DMS79 (cell line): ENCODE measurements at places on chromosomes 7 and 10.

DNA sequence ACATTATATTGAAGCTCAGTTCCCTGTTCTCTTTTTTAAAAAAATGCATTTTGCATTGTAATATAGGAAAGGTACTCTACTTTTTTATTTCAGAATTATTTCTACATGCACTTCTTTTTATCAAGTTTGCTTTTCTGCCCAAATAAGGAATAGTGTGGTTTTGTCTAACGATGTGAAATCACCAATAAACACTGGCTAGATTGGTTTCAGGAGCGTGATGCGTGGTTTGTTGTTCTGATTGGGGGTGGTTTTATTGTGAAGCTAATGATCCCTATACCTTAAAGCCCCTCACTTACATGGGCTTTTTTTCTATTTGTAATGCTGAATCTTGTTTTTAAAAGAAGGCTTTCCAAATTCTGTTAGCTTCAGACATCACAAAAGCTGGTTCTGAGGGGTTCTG is 17.6 kb downstream of the ENTPD7 start:
- no peak for DNase-seq

DNA sequence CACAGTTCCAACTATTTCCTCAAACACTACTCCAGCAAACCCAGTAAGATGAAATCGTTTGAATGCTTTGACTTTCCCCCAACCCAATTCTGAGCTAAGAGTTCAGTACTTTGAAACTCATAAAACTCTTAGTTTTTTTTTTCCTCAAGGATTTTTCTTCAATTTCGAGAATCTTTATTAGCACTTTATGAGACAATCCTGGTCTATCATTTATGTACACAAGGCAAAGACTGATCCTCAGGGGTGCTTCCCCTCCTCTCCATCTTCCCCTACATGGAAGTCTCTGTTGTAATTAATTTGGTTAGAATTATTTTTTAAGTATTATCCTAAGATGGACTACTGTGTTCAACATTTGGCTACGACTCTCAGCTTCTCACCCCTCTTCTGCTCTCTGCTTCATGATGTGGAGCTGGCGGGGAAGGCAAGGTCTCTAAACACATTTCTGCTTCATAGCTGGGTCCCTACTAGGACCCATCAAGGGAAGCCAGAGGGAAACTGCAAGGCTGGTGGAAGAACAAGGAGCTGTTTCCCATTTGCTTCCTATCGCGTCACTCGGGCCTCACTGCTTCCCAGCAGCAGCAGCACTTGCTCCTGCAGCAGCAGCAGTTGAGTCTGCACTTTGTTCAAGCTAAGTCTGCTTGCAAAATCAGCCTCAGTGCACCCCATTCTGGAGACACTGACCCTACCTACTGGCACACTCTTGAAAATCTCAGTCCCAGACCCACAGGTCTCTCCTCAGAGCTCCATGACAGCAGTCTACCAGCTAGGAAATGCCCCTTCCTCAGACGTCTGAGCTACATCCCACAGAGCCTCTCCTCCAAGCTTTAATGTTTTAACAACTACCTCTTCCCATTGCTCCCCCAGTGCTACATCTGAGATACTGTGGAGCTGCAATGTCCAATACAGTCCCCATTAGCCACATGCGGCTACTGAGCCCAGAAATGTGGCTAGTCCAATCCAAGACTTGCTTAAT is 90.0 kb downstream of the CHCHD3 start:
- no peak for DNase-seq

GRCh38 chr10:11009471-11010308 is 8.0 kb upstream of the CELF2 start:
- DNase-seq: no peak

DNA sequence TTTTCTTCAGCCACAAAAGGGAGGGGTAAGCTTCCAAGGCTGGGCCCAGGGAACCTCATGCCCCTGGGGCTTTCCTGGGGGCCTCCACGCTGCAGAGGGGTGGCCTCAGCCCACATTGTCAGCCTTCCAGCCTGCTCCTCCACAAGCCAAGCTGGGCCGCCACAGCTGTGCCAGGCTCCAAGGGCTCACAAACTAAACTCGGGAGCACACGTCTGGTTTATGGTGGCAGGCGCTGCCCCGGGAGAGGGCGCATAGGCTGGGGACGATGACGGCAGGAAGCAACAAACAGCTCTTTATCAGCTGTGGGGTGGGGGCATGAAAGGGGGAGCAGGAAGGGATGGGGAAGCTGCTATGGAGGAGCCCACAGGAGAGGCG is 6.3 kb upstream of the CDH23 start:
- DNase-seq: no peak

DNA sequence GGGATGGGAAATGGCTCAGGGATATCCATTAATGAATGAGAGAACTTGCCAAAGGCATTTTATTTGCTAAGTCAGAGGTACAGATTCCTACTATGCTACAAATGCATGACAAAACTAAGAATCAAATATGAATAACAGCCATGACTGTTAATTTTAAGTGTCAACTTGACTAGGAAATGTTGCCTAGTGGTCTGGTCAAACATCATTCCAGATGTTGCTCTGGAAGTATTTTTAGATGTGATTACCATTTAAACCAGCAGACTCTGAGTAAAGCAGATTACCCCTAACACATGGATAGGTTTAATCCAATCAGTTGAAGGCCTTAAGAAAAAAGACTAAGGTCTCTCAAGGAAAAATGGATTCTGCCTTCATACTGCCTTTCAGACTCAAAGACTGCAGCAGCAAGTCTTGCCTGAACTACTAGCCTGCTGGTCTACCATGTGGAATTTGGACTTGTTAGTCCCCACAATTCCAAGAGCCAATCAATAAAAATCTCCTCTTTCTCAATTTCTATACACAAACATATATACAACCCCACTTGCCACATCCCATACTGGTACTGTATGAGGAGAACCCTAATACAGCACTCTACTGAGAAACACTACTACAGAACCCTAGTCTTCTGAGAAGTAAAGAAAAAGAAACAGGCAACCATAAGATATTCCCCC is 119.1 kb downstream of the NRBF2 start:
- DNase-seq: no peak

GRCh38 chr10:98425511-98426352 is 10.8 kb upstream of the PYROXD2 start:
- DNase-seq: no peak

DNA sequence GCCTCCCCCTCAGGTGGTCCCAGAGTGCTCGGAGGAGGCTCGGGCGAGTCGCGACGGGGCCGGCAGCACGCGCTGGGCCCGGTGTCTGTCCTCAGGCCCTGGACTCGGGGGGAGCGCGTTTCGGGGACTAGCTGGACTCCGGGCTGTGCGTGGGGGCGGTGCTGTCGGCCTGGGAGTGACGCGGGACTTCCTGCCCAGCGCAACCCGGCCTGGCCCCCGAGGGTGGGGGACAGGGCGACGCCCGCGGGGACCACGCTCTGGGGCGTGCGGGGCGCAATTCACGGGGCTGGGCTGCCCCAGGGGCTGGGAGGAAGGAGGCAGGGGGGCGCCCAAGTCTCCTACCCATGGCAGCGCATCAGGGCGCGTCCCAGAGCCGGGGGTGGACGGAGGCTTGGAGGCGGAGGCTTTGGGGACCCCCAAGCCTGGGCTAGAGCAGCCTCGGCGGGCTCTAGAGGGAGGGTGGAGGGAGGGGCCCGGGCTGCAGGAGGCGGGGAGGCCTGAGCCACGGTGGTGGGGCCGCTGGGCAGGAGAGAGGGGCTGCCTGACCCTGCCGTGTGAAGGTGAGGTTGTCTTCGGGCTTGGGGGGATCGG is 2.3 kb upstream of the VENTX start:
- no peak for DNase-seq

DNA sequence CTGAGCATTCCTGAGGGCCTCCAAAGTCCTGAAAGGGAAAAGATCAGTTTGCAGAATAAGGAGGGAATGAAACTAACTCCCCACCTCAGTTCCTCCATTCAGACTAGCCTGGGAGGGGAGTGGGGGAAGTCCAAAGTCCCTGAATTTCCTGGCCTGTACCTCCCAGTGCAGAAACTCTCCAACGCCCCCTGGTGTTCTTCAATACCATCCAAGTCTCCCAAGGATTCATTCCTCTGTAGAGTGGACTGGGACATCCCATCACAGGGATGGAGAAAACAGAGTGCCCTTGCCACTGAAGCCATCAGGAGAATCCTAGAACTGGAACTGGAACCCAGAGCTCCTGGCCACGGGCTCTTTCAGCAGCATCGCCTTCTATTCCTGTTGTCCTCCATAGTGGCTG is 1.6 kb upstream of the COL13A1 start:
- no peak for DNase-seq

DNA sequence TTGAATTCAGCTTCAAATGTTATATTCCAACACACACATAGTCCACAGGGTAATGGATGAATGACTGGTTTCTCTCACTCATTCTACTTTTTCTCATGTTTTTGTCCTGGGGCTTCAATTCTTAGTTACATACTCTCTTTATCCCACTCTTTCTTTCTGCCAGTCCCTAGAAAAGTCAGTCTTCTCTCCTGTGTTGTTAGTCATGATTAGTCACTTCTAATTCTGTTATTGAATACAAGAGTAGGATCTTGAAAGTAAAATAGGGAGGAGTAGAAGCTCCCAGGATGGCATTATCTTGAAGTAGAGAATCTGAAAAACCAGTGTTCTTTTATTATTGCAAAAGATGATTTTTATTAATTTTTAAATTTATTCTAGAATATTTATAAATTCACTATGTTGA is 45.5 kb upstream of the CALCR start:
- no peak for DNase-seq

DNA sequence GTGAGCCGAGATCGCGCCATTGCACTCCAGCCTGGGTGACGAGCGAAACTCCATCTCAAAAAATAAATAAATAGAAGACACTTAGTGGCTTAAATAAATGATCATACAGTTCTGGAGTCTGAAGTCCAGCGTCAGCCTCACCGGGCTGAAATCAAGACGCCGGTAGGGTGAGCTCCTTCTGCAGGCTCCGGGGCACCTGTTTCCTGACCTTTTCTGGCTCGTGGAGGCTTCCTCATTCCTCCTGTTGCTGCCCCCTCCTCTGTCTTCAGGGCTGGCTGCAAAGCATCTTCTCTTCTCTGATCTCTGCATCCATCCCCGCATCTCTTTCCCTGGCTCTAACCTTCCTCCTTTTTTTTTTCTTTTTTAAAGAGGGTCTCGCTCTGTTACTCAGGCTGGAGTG is 32.8 kb downstream of the LIMK1 start:
- DNase-seq: no peak

- DNase-seq: no peak
Observed at GRCh38 chr7:25696571-25696970, 455.4 kb upstream of the NFE2L3 start.

DNA sequence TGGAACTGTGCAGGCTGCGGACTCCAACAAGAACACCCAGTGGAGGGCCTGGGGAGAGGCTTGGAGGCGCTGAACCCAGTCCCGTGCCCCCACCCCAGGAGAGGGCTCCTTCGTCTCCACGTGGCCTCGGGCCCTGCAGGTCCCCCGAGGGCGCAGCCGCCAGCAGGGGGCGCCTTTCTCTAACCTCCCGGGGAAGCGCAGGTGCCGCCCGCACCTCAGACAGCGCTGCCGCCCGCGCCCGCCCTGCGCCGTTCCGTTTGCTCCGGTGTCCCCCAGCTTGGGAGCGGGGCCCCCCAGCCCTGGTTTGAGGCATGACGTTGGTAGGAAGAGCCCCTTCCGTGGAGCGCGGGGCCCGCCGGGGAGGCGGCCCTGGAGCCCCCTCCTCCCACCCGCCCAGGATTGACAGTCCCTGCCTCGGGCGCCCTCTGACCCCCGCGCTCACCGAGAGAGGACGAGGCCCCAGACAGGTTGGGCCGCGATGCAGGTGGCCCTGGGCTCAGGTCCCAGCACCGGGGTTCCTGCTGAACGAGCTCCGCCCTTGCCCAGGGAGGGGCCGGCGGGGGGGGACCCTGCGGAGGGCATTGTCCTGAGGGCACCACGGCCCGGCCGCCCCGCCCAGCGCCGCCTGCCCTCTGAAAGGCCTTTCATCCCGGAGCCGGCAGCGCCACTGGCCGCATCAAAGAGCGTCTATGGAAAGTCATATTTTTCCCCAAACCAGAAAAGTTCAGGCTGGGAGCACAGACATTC is 42.8 kb downstream of the FOXL3 start:
- peak; percentile 20 for DNase-seq

DNA sequence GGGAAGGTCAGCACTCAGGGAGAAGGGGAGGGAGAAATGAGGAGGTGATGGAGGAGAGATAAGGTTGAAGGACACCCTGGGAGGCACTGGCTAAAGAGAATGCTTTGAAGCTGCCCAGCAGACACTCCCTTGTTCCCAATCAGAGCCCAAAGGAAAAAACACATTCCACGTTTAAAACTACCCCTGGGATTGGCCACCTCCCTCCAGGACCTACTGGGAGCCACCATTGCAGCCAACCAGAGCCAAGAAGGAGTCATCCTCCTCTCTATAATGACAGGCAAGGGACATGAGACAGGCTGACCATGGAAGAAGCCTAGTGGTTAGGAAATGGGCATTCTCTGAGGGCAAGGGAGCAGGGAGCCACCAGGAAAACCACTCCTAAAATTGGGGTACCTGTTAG is 43.8 kb downstream of the MYO1G start:
- no peak for DNase-seq

DNA sequence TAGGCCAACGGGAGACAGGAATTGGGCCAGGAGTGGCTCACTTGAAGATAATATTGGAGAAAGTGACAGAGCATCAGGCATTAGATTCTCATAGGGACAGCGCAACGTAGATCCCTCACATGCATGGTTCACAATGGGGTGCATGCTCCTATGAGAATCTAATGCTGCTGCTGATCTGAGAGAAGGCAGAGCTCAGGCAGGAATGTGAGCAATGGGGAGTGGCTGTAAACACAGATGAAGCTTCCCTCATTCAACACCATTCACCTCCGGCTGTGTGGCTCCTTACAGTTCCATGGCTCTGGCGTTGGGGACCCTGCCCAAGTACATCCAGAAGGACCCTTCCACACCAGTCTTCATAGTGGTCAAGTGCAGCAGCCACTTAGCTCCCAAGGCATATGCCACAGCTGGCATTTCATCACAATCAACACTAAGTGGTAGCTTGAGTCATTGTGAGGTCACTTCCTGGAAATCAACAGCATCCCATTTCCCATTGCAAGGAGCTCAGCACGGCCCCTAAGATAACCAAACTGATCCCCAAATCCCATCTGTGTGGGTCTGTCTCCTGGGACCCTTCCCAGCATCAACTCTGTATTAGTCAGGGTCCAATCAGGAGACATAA is 174.5 kb downstream of the TPST1 start:
- no peak for DNase-seq

GRCh38 chr10:122138831-122139625 is 132.1 kb upstream of the BTBD16 start:
- peak; percentile 30 for DNase-seq

DNA sequence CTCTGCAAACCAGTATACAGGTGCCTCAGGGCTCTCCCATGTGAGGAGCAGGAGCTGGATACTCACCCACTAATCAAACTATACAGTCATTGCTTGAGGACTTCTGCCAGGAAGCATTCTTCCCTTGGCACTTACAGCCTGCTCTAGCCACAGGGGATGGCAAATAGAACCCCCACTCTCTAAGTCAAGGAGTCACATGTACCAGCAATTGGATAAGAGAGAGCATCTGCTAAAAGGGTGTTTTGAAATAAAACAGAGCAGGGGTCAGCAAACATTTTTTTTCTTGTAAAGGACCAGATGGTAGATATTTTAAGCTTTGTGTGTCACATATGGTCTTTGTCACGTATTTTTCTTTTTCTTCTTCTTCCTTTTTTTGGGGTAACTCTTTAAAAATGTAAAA is 865.2 kb upstream of the GHITM start:
- no peak for DNase-seq

GRCh38 chr10:118710487-118710886 is 44.3 kb downstream of the CACUL1 start:
- no peak for DNase-seq

GRCh38 chr7:39353615-39354376 is 212.4 kb upstream of the YAE1 start:
- no peak for DNase-seq

- DNase-seq: no peak
Observed at GRCh38 chr10:98125940-98126631, 8.4 kb upstream of the R3HCC1L start.

- DNase-seq: no peak
Observed at GRCh38 chr10:23035569-23035968, 59.8 kb upstream of the MSRB2 start.
